ENCODE measurements at places on chromosomes 7 and 10.
A peak's percentile ranks its signal among the peaks of the same experiment; 100 is the strongest.

- no peak for DNase-seq
Measured at GRCh38 chr10:59508956-59509355, 146.6 kb upstream of the FAM13C start.

- no peak for DNase-seq
Measured at GRCh38 chr10:42953684-42954674, 122.9 kb upstream of the RET start.

DNA sequence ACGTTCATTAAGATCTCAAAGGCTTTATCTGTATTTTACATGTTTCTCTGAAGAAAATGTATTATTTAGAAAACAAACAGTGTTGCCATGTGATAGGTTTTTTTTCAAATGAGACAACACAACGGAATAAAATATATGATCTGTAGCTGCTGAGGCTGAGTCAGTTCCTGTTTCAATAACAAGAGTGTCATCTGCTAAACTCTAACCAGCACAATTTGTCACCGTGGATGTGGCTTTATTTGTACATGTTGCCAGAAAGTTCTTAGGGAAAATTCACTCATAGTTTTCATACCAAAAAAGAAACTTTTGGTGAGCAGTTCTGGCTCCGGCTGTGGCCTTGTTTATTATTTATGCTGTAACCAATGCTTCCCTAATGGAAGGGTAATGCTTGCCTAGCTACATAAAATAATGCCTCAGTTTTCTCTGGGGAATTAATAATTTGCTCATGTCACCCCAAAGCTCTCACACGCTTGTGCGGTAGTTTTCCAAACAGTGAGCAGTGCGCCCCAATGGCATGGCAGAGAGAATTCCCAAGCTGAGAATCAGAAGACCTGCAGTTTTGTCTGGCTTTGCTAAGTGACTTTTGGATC, 20.3 kb upstream of the KLF6 start:
- peak; percentile 70 for DNase-seq

- no peak for DNase-seq
Measured at GRCh38 chr7:26900251-26900650, 35.9 kb upstream of the SKAP2 start.

GRCh38 chr7:80287400-80288174, 153.0 kb downstream of the GNAI1 start:
- no peak for DNase-seq

DNA sequence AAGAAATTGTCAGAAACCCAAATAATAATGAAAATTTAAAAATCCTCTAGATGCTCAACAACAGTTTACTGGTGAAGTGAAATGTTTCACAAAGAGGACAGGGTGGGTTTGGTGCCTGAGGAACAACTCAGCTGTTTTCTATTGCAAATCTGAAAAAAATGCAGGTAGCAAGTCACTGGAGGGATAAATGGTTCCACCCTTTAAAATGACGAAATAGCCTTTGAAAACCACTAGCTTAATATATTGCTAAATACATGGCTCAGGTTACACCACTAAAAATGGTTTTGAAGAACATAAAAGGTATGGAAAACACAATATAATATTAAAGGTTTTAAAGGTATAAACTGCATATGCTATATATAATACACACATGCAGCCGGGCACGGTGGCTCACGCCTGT, 69.5 kb downstream of the LMBR1 start:
- DNase-seq, result no peak

GRCh38 chr7:100208911-100209408, 10.8 kb upstream of the PVRIG start:
- DNase-seq, result no peak

GRCh38 chr7:135980012-135980551, 2.9 kb upstream of the MTPN start:
- no peak for DNase-seq

GRCh38 chr7:18305866-18306265, 189.7 kb upstream of the HDAC9 start:
- DNase-seq, result no peak

GRCh38 chr7:125201002-125201401, 271.4 kb upstream of the POT1 start:
- no peak for DNase-seq

GRCh38 chr10:80144696-80145131, 12.2 kb downstream of the PLAC9 start:
- no peak for DNase-seq

GRCh38 chr7:148884049-148884298, at the start of gene EZH2:
EZH2 (minus strand) TSS chr7:148884291; CDS start chr7:148847298, 36,993 bp downstream.
- DNase-seq, result no peak

- DNase-seq, result no peak
Measured at GRCh38 chr7:18890134-18890533, 227.3 kb downstream of the TWIST1 start.

- no peak for DNase-seq
Measured at GRCh38 chr7:47583739-47584535, 2.0 kb upstream of the TNS3 start.

GRCh38 chr7:13980474-13980873, 9.0 kb downstream of the ETV1 start:
- DNase-seq, result no peak

- no peak for DNase-seq
Measured at GRCh38 chr10:118792526-118792925, 37.8 kb upstream of the CACUL1 start.

DNA sequence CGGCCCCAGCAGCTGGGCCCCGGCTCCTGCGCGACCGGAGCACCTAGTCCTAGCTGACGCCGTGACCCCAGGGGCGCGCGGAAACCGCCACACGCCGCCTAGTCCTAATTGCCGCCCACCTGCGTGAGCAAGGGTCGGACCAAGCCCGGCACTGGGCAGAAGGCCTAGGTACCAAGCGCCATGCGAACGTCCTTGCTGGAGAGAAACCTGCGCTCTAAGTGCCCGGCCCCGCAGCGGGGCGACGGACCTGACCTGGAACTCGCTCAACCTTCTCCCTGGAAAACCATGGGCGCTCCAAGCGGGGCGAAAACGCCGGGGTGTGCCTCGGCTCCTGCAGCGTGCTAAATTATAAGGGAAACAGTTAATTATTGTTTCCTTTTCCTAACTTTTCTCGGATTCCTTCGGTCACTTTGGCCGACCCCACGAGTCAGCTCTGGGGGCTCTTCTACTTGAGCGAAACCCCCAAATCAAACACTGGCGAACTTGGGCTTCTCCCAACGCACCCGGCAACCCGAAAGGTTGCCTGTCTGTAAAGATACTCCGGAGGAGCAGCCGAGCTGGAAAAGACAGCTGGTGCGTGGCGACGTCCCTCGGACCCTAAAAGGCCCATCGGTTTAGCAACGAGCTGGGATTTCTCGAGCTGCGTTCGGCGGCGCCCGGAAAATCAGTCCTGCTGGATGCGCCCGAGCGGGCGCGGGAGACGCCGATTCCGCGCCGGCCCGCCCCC, 5.3 kb upstream of the EBF3 start:
- no peak for DNase-seq

DNA sequence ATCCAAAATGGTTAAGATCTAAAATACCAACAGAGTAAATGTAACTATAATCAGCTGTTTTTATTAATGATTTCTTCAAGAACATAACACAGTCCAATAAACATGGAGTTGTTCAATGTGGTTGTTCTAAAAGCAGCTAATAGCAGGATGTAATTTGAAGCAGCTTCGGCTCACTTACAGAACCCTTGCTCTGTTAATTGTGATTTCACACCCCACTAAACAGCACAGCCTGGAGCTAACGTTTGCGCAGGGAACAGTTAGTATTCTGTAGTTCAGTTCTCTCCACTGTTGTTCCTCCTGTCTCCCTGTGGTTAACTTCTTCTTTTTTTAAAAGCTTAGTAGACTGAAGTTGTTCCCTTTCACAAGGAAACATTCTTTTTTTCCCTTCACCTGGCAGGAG, 104.0 kb downstream of the GRM3 start:
- no peak for DNase-seq

GRCh38 chr7:77575187-77575586, 38.1 kb downstream of the PTPN12 start:
- DNase-seq, result no peak

- DNase-seq, result no peak
Measured at GRCh38 chr7:30474893-30475292, 3.7 kb downstream of the NOD1 start.

DNA sequence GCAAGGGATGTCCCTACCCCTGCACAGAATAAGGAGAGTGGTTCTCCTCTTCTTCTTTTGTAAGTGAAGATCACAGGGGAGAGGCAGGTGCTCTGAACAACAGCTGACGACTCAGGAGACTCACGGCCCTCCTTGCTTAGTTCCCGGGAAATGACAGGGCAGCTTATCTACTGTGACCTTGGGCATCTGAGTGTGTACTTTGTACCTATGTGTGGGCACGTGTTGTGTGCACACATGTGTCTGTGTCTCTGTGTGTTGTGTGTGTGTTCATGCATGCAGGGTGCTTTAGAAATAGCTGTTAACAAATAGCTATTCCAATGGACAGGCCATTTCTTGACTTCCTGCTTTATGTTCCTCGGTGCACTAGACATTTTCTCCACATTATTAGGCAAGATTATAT, 80.5 kb upstream of the NPS start:
- no peak for DNase-seq

- no peak for DNase-seq
Measured at GRCh38 chr7:50614721-50615518, 49.7 kb upstream of the DDC start.

- DNase-seq, result no peak
Measured at GRCh38 chr7:128037081-128037480, 5.8 kb upstream of the LRRC4 start.

DNA sequence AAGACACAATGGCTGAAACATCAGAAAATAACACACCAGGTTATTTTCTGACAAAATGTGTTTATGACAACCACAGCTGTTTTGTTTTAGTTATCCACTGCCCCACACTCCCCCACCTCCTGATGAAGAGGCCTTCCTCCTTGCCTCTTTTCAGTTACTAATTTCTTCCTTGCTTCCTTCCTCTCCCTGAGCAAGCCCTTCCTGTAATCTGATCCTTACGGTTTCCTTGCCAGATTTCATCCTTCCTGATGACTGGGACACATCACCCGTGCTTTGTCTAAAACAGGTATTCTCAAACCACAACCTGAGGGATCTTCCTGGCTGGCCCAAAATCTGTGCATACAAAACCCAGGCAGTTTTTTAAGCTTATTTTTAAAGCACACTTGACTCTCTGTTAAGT, 39.4 kb downstream of the CHST15 start:
- no peak for DNase-seq

All from activated CD4-positive, alpha-beta T cell treated with anti-CD3 and anti-CD28 coated beads for 4 hours (primary cell).